ENCODE measurements at places on chromosomes 16 and 17. TPM values are rescaled to one million over a fixed set of nuclear protein-coding genes. Genes with fewer than 3 reads are reported as not detected.

DNA sequence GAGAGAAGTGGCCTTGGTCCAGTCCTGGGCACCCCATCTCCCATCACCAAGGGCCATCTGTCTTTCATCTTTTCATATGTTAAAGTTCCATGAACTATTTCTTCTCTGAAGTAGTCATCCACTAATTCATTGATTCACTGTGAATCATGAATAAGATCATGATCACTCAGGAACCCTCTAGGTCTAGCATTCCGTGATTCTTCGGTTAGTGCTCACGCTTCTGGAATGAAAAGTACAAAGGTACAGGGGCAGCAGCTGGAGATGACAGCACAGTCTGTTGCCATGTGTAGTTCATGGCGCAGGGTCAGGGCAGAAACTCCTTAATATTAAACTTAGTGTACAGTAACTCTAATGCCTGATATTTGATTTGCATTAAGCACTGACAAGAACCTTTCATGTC lies 127.1 kb downstream of the CDH13 start:
- DNase-seq = no peak

GRCh38 chr17:79985361-79985942 lies 50.2 kb downstream of the TBC1D16 start:
- no peak for DNase-seq

The GPR179 gene
- total RNA-seq = 0.14 TPM

GRCh38 chr17:46964315-46965265 lies 14.5 kb downstream of the RPRML start:
- DNase-seq = no peak

DNA sequence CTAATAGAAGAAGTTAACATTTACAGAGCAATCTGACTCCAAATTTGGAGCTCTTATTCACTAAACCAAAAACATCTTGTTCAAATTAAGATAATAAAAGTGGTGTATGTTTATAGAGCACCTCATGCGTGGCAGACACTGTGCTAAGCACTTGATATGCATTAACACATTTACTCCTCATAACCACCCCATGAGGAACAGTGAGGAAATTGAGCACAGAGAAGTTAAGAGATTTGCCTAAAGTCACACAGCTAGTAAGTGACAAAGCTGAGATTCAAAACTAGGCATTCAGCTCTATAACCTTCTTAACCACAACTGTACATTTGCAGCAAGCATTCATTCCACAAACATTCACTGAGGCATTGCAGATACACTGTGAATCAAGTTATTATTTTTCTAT lies 94.0 kb downstream of the VAT1L start:
- DNase-seq = no peak

The TP53TG3 gene
- total RNA-seq = 4.7 TPM

- no peak for DNase-seq
Observed at GRCh38 chr17:44273607-44274006, 5.7 kb upstream of the SLC4A1 start.

The RAB37 gene
- 2.2 TPM for total RNA-seq

GRCh38 chr16:16146380-16147315 lies 76.6 kb downstream of the ABCC6 start:
- DNase-seq = no peak

DNA sequence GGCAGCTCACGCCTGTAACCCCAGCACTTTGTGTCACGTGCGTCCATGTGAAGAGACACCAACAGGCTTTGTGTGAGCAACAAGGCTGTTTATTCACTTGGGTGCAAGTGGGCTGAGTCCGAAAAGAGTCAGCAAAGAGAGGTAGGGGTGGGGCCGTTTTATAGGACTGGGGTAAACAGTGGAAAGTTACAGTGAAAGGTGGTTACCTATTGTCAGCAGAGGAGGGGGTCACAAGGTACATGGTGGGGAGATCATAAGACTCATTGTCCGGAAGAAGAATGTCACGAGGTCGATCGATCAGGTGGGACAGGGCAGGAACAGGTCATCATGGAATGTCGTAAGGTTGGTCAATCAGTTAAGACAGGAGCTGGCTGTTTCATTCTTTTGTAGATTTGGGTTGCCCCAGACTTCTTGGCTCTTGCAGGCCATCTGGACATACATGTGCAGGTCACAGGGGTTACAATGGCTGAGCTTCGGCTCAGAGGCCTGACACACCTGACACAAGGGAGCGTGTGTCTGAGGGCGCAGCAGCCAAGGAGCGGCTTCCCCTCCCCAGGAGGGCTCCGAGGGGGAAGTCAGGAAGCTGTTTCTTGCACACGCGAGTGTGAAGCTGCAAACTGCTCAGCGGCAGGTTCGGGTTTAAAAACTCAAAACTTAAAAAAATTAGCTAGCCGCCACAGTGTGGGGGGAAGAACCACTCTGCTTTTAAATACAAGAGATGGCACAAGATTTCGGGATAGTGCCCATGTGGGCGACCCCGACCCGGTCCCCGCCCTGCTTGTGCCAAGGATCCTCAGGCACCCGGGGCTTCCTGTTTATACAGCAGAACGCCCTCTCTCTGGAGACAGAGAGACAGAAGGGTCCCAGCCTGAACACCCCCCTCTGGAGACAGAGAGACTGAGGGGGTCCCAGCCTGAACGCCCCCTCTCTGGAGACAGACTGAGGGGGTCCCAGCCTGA lies 12.4 kb upstream of the TEX19 start:
- no peak for DNase-seq

The CFAP97D1 gene
- total RNA-seq = 1.1 TPM

All from prostate gland (tissue), 2 donors.